ENCODE measurements at places on chromosomes 2 and 18.

DNA sequence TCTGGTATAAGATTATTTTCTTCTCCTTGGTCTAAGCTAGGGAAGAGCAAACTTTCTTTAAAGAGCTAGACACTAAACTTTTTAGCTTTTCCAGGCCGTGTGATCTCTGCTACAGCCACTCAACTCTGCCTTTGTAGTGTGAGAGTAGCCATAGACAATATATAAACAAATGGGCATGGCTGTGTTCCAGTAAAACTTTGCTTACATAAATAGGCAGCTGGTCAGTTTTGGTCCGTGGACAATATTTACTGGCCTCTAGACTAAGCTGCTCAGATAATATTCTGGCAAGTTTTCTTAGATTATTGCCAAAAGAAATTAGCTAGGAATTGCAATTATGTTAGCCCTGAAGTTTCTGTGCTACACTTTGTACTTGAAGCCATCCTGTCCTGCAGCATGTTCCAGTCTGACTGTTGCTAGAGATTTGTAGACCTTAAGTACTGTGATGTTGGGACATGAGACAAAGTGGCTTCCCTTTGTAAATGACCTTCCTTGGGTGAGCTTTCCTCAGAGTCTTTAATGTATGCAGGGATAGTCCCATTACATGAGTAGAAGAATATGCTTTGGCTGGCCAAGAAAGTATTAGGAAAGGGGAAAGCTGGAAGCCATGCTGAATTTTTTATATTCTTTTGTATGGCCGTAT is 126.9 kb downstream of the SOX11 start:
- no peak for DNase-seq

DNA sequence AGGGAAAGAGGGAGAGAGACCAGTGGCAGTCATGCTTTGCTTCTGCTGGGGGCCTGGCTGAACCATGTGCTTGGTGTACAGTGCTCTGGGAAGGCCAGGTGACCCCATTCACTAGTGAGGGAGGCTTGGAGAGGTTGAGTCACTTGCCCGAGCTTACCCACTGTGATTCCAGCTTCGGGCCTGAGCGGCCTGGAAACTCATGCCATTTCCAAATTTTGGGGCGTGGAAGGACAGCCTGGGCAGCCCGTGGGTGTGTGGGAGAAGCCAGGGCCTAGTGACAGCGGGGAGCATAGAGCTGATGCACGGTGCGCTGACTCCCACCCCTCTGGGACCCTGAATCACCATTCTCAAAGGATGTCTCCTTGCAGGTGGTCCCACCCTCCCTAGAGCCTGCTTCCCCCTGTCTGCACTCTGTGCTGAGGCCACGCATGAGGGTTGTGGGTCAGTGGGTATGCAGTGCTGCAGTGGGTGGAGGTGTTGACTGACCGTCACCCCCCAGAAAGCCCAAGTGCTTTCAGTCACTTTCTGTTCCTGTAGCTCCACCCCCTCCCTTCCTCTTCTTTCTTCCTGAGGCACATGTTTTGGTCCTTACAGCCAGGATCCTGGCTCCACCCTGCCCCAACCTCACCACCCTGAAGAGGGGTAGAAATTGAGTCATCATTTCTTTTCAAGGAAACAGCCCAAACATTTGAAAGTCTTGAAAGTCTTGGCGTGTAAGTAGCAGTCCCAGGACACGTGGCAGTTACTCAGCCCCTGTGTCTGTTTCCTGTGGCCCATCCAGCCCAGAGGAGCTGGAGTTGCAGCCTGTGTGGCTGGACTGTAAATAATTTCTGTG is 69.3 kb upstream of the MCFD2 start:
- no peak for DNase-seq

DNA sequence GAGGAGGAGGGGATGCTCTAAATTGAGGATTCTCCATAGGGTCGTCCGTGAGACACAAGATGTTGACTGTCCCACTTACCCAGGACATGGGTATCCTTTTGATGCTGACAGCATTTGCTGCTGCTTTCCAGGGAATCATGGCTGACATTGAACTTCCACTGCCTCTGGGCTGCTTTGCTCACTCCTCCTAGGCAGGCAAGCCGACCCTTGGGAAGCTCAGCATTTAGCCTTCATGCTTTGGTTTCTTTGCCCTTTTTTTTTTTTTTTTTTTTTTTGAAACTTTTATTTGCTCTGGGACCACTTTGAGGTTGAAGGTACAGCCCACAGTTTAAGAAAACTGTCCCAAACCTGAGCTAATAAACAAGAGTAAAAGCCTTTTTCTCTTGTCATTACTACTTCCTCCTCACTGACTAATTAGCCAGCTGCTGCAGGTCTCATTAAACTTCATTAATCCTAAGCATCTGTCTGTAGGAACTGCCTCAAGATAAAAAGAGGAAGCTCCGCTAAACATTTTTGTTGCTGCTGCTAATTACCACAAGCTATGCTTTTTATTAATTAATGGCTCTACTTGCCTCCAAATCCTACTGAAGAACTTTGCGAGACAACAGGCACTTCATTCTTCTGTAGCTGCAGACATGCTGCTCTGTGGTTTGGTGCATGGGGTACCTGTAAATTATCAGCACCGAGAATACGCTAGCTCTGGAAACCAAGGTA is 125.4 kb downstream of the SPTBN1 start:
- DNase-seq, result no peak

- no peak for DNase-seq
Observed at GRCh38 chr2:217066510-217067270, 206.8 kb upstream of the TNP1 start.

DNA sequence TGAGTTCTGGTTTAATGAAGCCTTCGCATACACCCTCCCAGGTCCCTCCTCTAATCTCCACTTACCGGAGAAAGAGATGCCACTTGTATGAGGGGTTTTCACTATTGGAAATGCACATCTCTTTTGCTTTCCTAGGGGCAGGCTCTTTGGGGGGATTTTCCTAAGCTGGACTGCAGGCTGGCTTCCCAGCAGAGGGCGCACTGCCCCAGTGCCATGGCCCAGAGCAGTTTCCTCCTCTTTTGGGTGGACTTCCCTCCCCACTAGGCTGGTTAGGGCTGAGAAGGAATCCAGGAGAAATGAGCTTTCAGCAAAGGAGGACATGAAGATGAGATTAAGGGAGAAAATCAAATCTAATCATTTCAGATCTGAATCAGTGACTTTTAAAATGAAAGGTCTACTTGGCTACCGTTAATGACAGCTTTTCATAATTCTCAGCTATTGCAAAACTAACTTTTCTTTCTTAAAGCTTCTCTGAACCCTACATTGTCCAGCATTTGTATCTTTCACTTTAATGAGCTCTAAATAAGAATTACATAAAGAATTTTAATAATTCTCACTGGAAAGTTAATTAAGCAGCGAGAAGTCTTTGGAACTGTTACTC is 784.1 kb upstream of the FANCL start:
- peak; percentile 31 for DNase-seq

GRCh38 chr2:47300609-47301276 is 102.2 kb upstream of the MSH2 start:
- DNase-seq, result no peak

- no peak for DNase-seq
Observed at GRCh38 chr18:61749031-61749430, 143.8 kb downstream of the RNF152 start.

GRCh38 chr2:20366672-20367116 is 16.1 kb upstream of the PUM2 start:
- no peak for DNase-seq

DNA sequence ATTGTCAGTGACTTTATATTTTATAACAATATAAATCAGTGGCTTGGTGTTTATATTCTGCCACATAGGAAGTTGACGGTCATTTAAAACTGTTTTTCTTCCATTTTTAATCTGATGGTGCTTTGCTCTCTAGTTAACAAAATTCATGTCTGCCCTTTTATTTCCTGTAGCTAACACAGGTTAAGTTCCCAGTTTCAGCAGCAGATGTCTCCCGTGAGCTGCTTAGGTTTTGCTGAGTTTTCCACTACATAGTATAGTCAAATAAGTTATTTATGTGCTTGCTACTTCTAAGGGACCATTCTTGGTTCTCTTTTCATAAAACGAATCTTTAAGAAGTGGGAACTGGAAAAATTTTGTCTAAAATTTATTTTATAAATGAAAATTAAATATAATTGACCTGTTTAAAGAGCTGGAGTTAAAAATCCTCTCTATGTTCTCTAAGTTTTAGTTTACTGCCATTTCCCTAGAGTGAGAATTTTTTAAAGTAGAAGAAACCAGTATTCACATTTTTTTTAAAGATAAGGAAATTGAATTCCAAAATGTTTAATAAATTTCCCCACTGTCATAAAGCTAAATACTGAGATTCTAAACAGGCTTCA is 20.6 kb downstream of the HTR2B start:
- no peak for DNase-seq

DNA sequence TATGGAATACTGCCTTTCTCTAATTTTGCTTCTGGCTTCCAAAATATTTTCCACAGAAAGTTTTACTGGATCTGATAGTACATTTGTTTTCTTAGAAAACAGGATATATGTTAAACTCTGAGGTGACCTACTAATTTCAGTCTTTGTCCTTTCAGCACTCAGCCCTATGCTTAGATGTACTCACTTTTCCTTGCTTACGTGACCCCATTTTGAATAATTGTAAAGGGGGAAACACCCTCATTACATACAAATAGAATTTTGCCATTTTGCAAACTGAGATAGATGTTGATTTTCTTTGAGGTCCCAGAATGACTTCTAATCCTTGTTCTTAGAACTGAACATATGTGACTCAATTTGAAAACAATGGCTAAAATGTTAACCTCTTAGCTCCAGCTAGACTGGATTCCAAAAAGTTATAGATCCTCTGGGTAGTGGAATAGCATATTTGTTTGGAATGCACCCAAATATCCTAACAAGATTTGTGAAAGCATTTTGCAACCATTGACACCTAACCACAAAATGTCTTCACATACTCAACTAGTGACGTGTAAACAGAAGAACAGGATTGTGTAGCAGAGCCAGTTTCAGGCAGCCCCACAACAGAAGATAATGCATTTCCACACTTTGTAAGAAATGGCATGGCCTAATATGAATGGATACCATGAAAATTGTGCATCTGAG is 44.8 kb upstream of the EHBP1 start:
- no peak for DNase-seq

GRCh38 chr18:27789406-27789805 is 387.5 kb downstream of the CDH2 start:
- no peak for DNase-seq

GRCh38 chr2:139876964-139877363 is 1096.8 kb upstream of the NXPH2 start:
- DNase-seq, result no peak

- DNase-seq, result no peak
Observed at GRCh38 chr18:27009293-27009692, 143.8 kb upstream of the AQP4 start.

GRCh38 chr18:58590254-58590653 is 38.6 kb downstream of the ALPK2 start:
- no peak for DNase-seq

DNA sequence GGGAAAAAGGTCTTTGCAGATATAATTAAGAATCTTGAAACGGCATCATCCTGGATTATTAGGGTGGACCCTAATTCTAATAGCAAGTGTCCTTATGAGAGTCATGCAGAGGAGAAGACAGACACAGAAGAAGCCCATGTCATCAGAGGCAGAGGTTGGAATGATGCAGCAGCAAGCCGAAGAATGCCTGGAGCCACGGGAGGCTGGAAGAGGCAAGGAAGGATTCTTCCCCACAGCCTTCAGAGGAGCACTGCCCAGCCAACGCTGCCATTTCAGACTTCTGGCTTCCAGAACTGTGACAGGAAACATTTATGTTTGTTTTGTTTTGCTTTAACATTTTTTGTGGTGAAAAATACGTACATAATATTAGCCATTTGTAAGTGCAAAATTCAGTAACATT is 72.3 kb downstream of the MCFD2 start:
- no peak for DNase-seq

DNA sequence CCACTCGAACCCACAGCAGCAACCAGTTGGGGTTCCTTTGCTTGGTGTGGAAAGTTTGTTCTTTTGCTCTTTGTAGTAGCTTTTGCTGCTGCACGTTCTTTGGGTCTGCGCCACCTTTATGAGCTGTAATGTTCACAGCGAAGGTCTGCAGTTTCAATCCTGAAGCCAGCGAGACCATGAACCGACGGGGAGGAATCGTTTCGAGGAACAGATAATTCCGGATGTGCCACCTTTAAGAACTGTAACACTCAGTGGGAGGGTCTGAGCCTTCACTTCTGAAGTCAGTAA is 14.3 kb downstream of the GPR17 start:
- DNase-seq, result no peak

GRCh38 chr2:173584676-173585458 is 230.2 kb downstream of the CDCA7 start:
- no peak for DNase-seq

DNA sequence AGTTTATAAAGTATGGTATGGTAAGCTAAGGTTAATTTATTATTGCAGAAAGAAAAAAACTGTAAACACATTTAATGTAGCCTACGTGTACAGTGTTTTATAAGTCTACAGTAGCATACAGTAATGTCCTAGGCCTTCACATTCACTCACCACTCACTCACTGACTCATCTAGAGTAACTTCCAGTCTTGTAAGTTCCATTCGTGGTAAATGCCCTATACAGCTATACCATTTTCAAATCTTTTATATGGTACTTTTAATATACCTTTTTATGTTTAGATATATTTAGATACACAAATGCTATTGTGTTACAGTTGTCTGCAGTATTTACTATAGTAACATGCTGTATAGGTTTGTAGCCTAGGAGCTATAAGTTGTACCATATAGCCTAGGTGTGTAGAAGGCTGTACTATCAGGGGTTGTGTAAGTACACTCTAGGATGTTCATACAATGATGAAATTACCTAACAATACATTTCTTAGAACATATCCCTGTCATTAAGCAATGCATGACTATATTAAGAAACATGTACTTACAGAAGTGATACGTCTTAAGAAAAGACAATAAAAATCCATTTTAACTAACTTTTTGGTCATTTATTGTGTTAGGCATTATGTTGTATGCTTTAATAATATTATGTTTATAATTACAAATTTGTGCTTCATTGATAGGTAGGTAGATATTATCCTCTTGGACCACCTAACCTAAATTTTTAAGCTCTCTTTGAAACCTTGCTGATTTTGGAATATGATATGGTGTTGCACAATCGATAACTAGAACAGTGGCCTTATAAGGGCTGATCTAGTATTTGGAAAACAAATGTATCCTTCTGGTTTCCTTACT is 51.9 kb downstream of the VRK2 start:
- DNase-seq, result no peak

DNA sequence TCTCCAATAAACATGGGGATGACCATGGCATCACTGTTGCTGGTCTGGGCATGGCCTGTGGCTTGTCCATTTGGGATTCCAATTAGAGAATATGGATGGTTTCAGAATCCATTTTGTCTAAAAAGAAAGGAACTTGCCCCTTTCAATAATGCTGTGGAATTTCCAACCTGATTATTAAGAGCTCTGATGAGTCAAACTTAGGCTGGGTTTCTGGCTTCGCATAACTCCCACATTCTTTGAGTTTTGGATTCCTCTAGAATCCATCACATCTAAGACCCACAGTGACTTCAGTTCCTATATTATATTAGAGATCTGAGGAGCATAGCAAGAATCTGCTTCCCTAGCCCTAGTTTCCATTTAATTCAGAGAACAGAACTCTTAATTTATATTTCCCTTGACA is 531.5 kb downstream of the TNS1 start:
- no peak for DNase-seq

GRCh38 chr18:46337271-46337670 is 233.1 kb downstream of the HAUS1 start:
- no peak for DNase-seq

GRCh38 chr2:230412371-230412711 is 3.7 kb upstream of the SP100 start:
- no peak for DNase-seq

- DNase-seq, result no peak
Observed at GRCh38 chr2:18546567-18546966, 13.9 kb downstream of the RDH14 start.
